MG63 (cell line): ENCODE measurements at places on chromosomes 7 and 10. TPM values are rescaled to one million over a fixed set of nuclear protein-coding genes. Genes with fewer than 3 reads are reported as not detected.

SRRM3 gene
- total RNA-seq: 1.2 and 1.4 TPM in 2 replicates

ZNF804B gene
- not detected in 2 replicates for total RNA-seq

ENKUR gene
- not detected in 2 replicates for total RNA-seq

GRCh38 chr10:129703287-129704137 is 236.5 kb downstream of the MGMT start:
- no peak for DNase-seq

DNA sequence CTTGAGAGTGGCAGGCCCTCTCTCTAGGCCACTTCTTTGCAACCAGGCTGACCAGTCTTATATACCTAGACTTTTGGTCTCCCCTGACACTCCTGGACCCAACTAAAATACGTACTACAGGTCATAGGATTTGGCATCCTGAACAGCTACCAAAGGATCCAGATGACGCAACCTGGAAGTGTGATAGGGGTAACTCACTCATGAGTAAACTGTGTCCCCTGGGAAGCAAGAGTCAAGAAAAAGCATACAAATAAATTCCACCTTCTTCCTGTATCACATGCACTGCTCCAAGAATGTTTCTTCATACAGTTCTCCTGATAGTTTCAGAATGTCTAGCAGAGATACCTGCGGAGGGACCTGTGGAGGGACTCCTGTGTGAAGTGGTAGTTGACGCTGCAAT is 172.3 kb downstream of the MDFIC start:
- no peak for DNase-seq
